Stimulated activated CD8-positive, alpha-beta memory T cell treated with anti-CD3 and anti-CD28 coated beads, Interleukin-4, amount 100 ng/mL, for 4 hours (primary cell): ENCODE measurements at places on chromosomes 5 and 9.

DNA sequence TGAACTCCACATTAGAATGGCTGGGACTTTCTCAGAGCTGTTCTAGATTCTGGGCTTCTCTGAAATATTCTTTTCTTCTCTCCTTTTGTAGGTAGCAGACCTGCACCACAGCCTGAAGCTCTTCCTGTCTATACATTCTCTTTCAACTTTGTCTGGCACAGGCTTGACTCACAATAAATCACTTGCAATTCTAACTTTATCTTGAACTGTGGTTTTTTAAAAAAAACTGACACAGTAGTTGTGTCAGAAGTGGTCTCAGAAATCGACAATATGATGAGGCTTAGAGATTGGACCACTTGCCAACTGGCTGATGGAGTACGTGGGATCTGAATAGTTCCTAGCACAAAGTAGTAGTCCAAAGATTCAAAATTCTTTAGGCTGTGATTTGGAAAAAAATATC lies 24.1 kb upstream of the CDH9 start:
- no peak for DNase-seq

GRCh38 chr5:173202266-173202875 lies 32.6 kb downstream of the NKX2-5 start:
- no peak for DNase-seq

DNA sequence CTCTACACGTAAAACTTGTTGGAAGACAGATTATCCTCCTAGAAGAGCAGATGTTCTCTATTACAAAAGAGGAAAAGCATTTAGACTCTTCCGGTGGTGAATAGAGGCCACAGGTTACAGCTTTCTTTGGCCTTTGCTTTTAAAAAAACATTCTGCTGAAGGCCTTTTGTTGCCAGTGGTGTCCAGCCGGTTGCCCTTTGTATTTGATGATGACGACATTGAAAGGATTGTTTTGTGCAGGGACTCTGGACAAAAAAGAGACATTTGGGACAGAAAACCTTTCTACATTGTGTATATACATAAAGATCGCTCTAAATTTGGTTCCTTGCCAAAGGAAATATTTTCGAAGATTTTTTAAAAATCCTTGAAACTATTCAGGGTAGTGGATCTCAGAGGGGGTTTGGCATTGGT lies 180.3 kb downstream of the C9orf152 start:
- no peak for DNase-seq

GRCh38 chr5:133952729-133953567 lies 15.5 kb downstream of the C5orf15 start:
- no peak for DNase-seq

- no peak for DNase-seq
Measured at GRCh38 chr9:96442491-96442890, 7.5 kb upstream of the HABP4 start.

DNA sequence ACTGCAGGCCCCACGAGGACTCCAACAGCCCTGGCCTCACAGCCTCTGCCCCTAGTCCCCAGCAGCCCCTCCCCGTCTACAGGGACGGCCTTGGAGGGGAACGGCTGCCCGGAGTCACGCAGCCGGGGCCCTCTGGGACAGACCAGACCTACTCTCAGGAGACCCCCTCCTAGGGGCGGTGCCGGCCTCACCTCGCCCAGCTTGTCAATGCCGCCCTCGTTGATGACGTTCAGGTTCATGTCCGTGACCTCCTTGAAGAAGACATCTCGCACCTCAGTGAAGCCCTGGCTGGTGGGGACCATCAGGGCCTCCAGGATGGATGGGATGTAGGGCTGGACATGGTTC lies 58.6 kb downstream of the LRSAM1 start:
- no peak for DNase-seq

DNA sequence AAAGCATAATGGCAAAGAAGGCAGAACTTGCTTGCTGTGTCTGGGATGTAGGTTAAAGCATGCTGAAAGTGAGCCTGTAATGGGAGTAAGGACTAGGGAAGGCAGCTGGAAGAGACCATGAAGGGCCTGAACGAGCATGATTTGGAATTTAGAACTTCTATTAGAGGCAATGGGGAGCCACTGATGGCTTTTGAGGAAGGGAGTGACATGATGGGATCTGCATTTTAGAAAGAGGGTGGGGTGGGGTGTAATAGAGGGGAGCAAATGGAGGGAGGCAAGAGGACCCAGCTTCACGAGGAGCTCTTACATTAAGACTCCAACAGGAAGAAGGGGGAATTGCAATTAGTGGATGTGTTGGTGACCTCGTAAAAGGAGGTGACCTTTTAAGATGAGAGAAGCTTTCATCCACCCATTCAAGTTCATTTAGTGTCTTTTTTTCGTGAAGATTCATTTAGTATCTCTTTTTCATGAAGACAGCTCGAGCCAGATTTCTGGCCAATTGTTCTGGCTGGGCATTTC lies 13.6 kb upstream of the GABRP start:
- DNase-seq: no peak

GRCh38 chr5:15612915-15613635 lies 113.1 kb downstream of the FBXL7 start:
- no peak for DNase-seq

- DNase-seq: no peak
Measured at GRCh38 chr5:141850244-141850768, 27.9 kb downstream of the PCDH1 start.

- DNase-seq: no peak
Measured at GRCh38 chr5:53318303-53318702, 162.1 kb upstream of the FST start.

DNA sequence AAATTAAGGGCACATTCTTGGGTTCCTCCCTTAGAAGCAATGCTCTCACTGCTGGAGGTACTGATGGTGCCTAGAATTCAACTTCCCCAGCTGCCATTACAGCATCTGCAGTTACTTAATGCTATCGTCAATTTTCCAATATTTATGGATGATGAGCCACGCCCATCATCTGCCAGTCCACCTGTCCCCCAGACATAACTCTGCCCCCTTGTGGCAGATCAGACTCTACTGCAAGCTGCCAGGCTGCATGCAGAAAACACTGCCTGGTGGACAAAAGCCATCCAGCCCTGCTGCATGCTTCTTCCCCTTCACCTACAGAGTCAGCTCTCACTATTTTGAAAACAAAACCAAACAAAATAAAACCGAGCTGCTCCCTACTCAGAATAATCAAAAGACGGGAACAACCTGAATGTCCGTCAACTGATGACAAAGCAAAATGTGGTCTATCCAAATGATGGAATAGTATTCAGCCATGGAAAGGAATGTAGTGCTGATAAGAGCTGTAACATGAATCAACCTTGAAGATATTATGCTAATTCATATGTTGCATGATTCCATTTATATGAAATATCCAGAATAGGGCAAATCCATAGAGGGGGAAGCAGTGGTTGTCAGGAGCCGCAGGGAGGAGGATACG lies 66.4 kb downstream of the RETREG1 start:
- DNase-seq: no peak

GRCh38 chr5:21680196-21680595 lies 1172.9 kb downstream of the CDH12 start:
- DNase-seq: no peak

GRCh38 chr9:81445331-81445921 lies 243.9 kb downstream of the TLE1 start:
- no peak for DNase-seq

GRCh38 chr9:131690941-131691573 lies 48.8 kb downstream of the RAPGEF1 start:
- DNase-seq: no peak

GRCh38 chr5:132429463-132430440 lies 60.2 kb downstream of the SLC22A5 start:
- no peak for DNase-seq

GRCh38 chr9:95574176-95574575 lies 57.4 kb upstream of the PTCH1 start:
- no peak for DNase-seq

GRCh38 chr9:92324431-92324830 lies 719 bp downstream of the NOL8 start:
- DNase-seq: no peak

DNA sequence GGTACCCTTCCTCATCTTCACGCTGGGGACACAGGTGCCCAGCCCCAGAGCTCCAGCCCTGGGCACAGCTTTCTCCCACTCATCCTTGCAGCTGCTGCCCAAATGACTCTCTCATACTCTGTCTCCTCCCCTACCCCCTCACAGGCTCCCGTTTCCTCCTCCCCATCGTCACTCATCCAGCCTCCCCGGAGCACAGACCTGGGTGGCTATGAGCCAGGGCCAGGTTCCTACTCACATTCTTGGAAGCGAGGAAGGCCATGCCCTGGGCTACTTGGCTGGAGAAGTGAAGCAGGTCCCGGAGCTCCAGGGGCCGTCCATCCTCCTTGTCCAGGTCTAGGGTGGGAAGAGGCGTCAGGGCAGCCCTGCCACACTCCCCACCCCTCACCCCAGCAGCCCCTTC lies 29.3 kb downstream of the CSF1R start:
- DNase-seq: no peak

- DNase-seq: no peak
Measured at GRCh38 chr5:122358372-122358979, 46.4 kb downstream of the SNCAIP start.

DNA sequence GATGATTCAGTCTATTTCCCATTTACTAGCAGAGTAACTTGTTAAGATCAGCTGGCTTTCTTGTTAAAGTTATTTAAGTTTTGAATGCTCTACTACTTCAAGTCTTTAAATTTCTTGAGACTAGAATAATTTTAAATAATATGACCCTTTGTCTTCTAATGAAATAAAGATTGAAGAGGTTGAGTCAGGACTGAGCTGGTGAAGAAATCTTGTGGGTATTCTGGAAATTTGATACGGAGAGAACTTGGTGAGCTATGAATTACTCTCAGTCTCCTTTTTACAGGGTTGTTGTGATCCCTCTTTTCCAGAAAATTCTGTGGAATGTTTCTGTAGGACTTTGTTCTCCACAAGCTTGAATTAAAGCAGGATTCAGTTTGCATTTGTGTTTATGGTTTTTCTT lies 29.3 kb downstream of the RNF20 start:
- DNase-seq: no peak

- DNase-seq: no peak
Measured at GRCh38 chr5:103305809-103306208, 47.2 kb downstream of the MACIR start.

DNA sequence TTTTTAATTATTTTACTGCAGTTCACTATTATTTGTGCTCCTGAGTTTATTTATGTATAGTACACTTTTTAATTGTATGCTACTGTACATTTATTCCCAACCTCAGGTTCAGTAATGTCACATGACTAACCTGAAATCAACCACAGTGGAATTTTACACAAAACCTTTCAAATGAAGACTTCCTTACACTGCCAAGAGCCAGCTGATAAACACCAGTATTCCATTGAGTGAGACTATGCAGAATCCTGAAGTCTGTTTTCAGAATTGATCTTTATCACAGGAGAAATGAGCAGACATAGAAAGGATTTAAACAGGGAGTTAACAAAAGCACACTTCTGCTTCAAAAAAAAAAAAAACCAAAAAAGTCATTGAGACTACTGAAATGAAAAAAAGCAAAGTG lies 219.5 kb downstream of the PRR16 start:
- no peak for DNase-seq

- DNase-seq: no peak
Measured at GRCh38 chr5:174917976-174918554, 193.7 kb downstream of the MSX2 start.

DNA sequence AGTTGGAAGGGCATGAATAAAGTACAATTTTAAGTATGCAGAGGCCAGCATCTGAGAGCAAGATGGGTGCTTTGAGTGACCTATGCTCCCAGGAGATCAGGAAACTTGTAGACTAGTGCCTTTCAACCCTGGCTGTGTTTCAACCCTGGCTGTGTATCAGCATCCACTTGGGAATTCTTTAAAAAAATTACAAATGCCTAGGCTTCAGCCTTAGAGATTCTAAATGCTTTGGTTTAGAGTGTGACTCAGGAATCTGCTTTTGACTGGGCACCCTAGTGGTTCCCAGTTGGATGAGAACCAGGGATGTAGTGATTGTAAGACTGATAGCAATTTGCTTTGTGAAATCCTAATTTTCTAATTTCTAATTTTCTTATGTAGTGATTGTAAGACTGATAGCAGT lies 65.6 kb downstream of the RALGPS1 start:
- no peak for DNase-seq
